ENCODE measurements at places on chromosomes 12 and 14.
A peak's percentile ranks its signal among the peaks of the same experiment; 100 is the strongest.

DNA sequence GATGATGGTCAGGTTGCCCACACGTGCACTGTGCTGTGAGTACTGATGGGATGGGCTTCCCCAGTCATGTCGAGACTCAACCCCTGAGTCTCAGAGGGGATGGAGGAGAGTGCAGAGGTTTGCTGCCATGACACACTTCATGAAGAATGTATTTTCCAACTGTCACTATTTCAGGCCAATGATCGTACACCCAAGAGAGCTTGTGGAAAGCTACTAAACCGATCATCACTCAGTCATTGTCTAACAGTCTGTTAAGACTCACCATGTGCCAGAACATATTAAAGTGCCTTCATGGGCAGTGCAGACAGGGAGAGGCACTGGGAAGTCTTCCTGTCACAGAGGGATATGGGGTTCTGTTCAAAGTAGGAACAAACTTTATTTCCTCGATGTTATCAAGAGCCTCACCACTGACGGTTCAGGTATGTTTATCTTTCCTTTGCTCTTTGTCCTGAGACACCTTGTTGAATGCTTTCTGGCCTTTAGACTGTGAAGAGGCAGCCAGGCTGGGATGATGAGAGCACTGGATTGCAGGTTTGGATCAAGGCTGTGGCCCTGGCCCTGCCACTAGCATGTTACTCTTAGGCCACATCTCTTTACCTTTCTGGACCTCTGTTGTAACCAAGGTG lies 41.6 kb upstream of the NTF3 start:
- DNase-seq, result no peak

- DNase-seq, result no peak
Observed at GRCh38 chr12:67797185-67797741, 148.7 kb downstream of the DYRK2 start.

DNA sequence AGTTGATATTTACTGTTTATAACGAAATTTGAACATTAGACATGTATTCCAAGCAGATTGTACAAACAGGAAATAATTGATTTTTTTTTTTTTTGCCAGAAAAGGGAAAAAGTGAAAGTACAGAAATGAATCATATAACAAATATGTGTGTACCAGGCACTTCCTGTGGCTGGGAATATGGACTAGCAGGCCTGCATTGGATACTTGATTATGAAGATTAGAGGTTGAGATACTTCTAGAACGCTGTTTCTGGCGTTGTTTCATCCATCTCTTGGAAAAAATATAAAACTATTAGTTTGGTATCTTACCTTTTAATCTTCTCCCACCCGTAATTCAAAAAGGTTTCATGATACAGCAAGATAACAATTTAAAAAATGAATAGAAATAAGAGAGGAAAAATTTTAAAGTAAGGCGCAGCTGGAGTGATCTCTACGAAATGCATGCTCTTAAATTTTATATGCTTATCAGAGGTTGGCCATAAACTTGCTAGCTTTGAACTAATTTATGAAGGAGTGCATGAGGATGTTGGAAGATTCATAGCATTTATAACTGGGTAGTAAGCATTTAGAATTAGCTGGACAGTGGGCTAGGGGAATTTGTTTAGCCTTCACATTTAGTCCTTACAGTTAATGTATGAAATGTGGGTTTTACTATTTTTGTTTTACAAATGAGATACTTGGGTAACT lies 90.8 kb downstream of the AEBP2 start:
- DNase-seq, result no peak

GRCh38 chr14:89214221-89214965 lies 202.6 kb downstream of the FOXN3 start:
- peak; percentile 57 for DNase-seq

- DNase-seq, result no peak
Observed at GRCh38 chr12:30794591-30795409, 40.0 kb upstream of the CAPRIN2 start.

GRCh38 chr12:3110578-3110977 lies 33.4 kb downstream of the TSPAN9 start:
- no peak for DNase-seq

DNA sequence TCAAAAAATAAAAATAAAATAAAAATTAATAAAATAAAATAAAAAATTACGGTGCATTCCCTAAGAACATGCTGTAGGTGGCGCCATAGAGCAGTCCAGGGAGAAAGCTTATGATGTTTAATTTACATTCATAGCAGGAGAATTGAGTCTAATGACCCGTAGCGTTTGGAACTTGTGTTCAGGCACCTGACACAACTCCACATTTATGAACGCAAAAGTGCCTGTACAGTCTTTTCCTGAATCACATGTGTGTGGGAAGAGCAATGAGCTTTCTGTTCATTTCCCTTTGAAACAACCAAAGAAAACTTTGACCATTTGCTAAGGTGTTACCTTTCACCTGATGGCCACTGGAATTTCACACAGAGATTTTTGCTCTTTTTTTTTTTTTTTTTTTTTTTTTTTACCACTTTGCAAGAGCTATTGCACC lies 60.6 kb upstream of the KCNA1 start:
- no peak for DNase-seq

DNA sequence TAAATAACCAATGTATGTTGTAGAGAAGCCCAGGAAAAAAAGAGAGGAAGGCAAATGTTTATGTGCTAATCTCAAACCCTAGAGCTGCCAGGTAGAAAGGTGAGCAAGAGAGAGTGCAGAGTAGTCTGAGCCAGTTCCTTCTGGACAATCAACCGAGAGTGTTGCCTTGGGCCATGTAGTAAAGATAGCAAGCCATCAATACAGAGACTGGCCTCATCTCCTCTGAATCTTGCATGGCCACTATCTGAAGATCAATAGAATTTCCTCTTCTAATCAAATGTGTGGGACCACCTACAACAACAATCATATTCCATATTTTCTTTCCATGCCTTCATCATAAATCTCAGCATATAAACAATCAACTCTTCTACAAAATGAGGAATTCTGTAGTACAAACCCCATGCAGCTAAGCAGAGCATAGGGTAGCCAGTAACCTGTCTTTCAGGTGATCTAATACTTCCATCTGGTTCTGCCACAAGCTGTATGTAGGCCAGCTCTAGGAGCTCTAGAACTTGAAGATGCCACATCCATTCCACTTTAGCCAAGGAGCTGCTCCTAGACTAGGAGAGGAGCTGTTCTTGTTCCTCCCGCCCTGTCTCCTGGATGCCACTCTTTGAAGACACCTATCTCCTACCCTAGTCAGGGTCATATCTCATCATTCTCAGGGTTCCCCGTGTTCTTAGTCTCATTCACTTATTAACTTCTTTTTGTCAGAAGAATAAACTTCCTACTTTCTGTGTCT lies 75.8 kb upstream of the SLC38A4 start:
- DNase-seq, result no peak

DNA sequence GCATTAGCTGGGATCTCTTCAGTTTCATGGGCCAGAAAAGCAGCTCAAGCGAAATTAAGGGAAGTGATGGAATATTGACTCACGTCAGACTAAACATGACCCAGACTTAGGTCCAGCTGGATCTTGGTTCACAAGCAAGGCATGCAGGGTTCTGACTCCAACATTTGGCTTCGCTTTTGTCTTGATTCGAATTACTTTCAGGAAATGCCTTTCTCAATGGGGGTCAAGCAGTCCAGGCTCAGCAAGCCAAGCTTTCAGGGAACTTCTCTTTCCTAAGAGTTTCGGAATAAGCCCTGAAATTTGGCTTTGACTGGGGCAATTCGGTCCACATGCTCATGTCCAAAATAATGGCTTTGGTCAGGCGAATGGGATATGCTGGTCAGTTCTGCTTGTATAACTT lies 678.7 kb upstream of the TMEM132C start:
- DNase-seq, result no peak

- DNase-seq, result no peak
Observed at GRCh38 chr12:29350080-29350479, 30.9 kb downstream of the ERGIC2 start.
